Liver (tissue), 10 donors: ENCODE measurements at places on chromosomes 7 and 10.
A peak's percentile ranks its signal among the peaks of the same experiment; 100 is the strongest.

GRCh38 chr10:100872034-100872791 lies 40.5 kb upstream of the SLF2 start:
- DNase-seq, result peak; percentile 56

GRCh38 chr7:137992550-137993394 lies 9.1 kb downstream of the CREB3L2 start:
- DNase-seq, result no peak

DNA sequence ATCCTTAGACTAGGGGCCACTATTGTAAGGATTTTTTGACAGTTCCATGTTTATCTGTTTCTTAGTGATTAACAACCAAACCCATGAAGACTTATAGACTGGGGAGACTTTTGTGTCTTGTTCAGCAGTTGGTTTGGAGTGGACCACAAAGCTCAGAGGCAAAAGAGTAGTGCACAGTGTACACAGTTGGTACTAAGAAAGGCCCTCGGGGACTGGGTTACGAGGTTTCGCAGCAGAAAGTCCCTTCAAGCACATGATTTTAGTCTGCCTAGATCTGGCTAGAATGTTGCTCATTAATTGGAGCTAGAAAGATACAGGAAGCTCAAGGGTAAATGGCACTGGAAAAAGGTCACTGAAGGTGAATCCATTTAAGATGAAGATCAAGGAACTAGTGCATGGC lies 35.4 kb downstream of the CDK14 start:
- no peak for DNase-seq

DNA sequence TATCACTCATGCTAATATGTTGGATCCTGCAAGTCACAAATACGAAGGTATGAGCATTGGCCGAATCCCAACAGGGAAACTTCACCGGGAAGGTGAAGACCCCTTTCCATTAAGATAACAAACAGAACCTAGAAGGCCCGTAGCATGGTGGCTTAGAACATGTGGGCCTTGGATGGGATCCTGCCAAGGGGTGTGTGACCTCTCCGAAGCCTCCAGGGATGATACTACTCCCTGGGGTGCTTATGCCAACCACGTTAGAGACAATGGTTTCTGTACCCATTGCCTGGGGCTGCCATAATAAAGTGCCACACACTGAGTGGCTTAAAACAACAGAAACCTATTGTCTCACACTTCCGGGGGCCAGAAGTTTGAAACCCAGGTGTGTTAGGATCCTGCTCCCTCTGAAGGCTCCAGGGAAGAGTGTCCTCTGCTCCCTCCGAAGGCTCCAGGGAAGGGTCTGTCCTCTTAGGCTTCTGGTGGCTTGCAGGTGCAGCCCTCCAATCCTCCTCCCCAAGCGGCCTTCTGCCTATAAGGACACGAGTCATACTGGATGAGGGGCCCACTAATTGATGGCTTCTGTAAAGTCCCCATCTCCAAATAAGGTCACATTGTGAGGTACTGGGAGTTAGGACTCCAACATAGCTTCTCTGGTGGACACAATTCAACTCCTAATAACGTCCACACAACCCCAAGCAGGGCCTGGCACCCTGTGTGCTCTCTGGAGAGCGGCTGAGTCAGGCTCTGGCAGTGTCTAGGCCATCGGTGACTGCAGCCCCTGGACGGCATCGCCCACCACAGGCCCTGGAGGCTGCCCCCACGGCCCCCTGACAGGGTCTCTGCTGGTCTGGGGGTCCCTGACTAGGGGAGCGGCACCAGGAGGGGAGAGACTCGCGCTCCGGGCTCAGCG lies 992 bp upstream of the MGMT start:
- DNase-seq, result no peak

GRCh38 chr10:133034092-133034491 lies 53.6 kb upstream of the ADGRA1 start:
- no peak for DNase-seq

GRCh38 chr10:78656417-78657162 lies 412.2 kb upstream of the ZMIZ1 start:
- DNase-seq, result peak; percentile 48

- DNase-seq, result no peak
Observed at GRCh38 chr7:125529249-125529648, 599.6 kb upstream of the POT1 start.

DNA sequence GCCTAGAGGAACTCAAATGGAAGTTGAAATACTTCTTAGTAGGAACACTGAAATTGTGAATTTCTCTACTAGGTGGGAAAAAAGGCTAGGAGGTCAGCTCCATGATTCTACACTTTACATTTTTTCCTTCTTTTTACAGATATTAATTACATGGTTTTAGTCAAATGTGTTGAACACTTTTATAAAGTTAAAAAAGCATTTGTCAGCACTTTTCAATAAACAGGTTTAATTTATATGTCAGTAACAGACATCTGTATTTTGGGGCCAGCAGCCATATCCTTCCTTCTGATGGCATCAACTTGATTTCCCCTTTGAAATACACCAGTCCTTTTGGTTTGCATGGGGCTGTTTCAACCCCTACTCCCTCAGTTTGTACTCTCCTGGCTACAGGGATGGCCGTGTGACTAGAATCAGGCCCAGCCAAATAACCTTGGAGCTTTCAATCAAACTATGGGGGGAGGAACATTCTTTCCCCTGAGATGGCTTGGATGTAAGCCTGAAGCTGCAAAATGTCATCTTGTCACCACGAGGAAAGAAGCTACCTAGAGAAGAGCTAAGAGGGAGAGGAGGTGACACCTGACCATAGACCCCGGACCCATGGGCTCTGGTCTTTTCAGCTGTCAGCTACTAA lies 171.0 kb upstream of the NEBL start:
- no peak for DNase-seq

DNA sequence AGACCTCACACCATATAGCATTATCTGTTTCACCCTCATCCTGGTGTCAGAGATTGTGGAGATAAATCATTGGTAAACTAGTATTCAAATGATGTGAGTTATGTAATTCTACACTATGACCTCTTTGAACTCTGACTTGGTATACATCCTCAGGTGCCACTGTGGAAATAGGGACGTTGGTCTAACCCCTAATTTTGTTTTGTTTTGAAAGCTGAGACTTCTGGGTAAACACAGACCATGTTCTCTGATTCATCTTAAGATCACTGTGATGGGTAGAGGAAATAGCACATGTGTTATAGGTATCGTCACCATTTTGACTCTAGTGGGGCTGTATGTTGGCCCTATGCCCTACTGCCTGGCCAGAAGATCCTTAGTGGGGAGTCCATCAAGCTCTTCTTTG lies 241.6 kb downstream of the CCDC7 start:
- DNase-seq, result no peak

DNA sequence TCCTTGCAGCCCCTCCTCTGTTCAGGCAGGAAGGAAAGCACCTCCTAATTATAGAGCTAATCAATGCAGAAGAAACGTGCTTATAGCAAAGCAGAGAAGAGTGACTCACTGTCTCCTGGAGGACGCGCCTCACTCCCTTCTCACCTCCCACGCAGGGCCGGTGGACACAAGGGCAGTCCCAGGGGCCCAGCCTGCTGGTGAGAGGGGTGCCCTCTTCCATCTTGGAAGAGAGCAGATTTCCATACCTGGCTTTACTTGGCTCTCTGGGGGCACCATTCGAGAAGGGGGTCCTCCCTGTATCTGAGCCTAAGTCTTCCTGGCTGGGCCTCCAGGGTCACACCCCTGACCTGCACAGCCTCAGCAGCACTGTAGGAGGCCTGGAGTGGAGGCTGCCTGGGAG lies 55.8 kb downstream of the RASGEF1A start:
- no peak for DNase-seq

DNA sequence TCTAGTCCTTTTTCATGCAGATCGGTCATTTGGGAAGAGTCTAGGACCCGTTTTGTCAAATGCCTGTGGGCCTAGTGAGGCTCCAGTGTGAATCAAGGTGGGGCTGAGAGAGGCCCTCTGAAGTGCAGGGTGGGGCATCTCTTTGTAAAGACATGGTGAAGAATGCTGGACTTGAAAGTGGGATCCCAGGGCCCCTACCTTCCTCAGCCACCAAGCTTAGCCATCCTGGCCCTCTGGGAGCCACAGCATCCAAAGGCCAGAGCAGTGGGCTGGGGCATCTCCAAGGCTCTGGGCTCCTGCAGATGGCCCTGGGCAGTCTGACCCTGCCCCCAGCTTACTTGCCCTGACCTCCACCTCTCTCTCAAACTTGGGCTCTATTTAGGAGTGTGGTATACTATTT lies 78.5 kb downstream of the ADCY1 start:
- no peak for DNase-seq

DNA sequence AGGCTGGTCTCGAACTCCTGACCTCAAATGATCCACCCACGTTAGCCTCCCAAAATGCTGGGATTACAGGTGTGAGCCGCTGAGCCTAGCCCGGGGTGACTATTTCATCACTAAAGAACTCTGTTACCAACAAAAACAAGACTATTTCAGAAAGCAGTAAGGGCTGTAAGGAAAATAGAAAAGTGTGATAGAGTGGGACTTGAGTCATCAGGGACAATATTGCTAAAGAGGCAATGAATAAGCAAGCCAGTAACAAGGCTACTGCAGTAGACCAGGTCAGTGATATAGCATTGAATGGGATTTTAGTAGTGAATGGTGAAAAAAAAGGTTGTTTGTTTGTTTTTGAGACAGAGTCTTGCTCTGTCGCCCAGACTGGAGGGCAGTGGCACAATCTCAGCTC lies 51.7 kb downstream of the SVOPL start:
- DNase-seq, result no peak

GRCh38 chr7:30420662-30421061 lies 57.9 kb downstream of the NOD1 start:
- DNase-seq, result no peak

DNA sequence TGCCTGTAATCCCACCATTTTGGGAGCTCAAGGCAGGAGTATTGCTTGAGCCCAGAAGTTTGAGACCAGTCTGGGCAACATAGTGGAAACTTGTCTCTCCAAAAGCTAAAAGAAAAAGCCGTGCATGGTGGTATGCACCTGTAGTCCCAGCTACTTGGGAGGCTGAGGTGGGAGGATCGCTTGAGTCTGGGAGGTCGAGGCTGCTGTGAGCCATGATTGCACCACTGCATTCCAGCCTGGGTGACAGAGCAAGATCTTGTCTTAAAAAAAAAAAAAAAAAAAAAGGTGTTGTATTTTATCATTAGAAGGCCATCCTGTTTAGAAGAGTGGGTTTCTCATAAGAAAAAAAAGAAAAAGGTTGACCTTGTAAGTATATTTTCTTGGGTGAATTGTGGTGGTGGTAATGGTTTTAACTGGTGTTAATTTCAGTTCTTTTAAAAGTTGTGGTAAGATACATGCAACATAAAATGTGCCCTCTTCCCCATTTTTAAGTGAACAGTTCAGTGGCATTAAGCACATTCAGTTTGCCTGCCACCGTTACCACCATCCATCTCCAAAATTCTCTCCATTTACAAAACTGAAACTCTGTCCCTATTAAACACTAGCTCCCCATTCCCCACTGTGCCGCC lies 34.7 kb downstream of the GRIFIN start:
- DNase-seq, result no peak

DNA sequence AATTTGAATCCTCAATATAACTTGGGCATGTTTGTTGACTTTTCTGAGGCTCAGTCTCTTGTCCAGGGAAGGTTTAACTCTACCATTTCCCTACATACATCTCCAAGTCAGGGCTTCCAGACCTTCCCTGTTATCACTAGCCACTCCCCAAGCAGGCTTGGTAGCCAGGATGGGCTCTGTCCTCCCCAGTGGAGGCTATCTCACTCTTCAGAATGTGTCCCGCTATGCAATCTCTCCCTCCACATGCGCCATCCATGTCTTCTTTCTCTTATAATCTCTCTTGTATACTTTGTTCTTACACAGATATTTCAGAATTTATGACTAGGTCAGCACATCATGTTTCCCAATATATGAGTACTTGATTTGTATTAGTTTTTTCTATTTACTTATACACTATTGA lies 310.4 kb downstream of the HGF start:
- no peak for DNase-seq
